ENCODE measurements at places on chromosomes 12 and 14. TPM values are rescaled to one million over a fixed set of nuclear protein-coding genes. Genes with fewer than 3 reads are reported as not detected.

GRCh38 chr12:95201056-95201670 is 16.1 kb downstream of the FGD6 start:
- peak; percentile 10 for DNase-seq

- DNase-seq, result no peak
These were observed 6.1 kb upstream of the PRKCH start for GRCh38 chr14:61315313-61315712.

DNA sequence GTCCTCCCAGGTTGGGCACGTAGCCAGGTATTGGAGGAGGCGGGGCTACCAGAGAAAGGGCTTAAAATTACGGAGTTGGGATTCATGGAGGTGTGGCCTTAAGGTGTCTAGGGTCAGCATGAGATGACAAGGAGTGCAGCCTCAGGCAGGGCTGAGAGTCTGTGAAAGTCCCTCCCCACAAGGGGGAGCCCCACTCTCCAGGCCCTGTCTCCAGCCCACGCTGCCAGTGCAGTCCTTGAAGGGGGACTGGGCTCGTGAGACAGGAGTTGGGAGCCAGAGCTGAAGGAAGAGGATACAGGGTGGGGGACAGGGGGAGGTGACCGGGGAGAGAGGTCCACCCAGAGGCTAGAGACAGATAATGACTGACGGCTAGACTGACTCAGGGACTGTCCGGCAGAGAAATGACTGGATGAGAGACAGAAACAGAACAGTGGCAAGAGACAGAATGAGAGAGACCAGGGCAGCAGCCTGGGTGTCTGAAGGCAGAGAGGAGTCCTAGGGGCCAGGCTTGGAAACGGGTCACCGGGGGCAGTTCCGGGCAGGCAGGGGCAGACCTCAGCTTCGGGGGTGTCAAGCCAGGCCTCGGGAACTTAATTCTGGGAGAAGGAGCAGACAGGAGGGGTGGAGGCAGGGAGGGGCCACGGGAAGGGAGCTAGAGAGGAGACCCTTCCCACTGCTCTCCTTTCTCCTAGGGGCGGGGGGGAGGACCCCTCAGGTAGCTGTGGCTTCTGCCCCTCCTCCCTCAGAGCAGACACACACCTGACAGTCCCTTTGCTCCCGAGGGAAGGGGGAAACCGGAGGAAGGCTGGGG is 970 bp downstream of the CDH24 start:
- DNase-seq, result no peak

GRCh38 chr12:57027011-57027804 is 10.9 kb upstream of the TAC3 start:
- no peak for DNase-seq

DNA sequence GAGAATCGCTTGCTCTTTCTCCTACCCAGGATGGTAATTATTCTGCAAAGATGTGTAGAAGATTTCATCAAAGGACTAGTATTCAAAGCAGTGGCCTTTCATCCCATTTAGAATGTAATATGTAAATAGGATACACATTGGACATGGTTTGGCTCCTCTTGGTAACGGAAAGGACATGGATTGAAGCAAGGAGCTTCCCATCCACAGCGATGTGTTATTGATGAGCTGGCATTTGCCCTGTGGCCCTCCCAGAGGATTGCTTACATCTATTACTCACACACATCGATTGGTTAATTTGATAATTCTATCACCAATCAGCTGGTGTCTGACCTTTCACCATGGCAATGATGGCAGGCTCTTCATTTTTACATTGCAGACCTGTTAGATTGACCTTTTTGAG is 458.4 kb downstream of the EGLN3 start:
- DNase-seq, result no peak

DNA sequence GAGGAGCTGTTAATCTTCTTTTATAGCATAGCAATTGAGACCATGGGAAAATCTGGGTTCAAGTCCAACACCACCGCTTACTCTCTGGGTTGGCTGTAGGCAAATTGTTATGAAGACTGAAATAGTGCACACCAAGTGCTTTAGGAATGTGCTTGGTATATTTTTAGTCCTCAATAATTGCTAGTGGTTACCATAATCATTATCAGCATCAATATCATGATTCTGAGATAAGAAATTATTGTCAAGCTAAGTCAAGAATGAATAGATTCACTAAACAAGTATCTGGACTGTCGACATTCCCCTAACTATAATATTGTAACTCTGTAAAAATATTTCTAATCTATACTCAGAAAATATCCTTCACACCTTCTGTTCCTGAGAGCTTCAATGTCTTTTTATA is 48.5 kb downstream of the ANO4 start:
- no peak for DNase-seq

DNA sequence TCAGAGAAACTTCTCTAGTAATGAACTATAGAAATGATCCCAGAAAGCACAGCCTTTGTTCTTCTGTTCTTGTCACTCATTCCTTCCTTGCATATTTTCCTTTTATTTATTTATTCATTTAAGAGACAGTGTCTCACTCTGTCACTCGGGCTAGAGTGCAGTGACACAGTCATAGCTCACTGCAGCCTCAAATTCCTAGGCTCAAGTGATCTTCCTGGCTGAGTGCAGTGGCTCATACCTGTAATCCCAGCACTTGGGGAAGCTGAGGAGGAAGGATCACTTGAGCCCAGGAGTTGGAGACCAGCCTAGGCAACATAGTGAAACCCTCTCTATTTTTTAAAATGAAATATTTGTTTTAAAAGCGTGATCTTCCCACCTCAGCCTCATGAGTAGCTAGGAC is 11.5 kb downstream of the TECPR2 start:
- no peak for DNase-seq

The MEG3 gene
- total RNA-seq, result 486 TPM

The DEGS2 gene
- total RNA-seq, result 7.4 TPM

The CBX5 gene
- total RNA-seq, result 47.6 TPM

The C1QL4 gene
- total RNA-seq, result not detected

All from skin of body (tissue), 3 donors.